ENCODE measurements at places on chromosomes 6 and 20.

DNA sequence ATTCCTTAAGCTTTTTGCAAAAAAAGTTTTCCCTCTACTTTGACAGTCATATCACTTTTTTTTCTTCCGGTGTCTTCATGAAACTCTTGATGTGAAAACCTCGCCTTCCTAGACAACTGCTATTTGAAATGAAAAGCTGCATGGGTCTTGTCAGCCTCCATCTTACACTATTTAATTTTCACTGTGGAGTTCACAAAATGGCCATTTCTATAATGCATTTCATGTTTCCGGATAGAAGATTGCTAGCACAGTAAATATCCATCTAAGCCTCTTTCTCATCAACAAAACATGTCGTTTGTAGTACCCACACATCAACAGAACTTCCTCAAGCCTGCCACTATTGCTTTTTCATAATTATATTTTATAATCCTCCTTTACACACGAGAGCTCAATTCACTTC lies 204.9 kb upstream of the ID4 start:
- no peak for DNase-seq

- DNase-seq, result no peak
Measured at GRCh38 chr20:4318891-4319290, 303.5 kb upstream of the RNF24 start.

DNA sequence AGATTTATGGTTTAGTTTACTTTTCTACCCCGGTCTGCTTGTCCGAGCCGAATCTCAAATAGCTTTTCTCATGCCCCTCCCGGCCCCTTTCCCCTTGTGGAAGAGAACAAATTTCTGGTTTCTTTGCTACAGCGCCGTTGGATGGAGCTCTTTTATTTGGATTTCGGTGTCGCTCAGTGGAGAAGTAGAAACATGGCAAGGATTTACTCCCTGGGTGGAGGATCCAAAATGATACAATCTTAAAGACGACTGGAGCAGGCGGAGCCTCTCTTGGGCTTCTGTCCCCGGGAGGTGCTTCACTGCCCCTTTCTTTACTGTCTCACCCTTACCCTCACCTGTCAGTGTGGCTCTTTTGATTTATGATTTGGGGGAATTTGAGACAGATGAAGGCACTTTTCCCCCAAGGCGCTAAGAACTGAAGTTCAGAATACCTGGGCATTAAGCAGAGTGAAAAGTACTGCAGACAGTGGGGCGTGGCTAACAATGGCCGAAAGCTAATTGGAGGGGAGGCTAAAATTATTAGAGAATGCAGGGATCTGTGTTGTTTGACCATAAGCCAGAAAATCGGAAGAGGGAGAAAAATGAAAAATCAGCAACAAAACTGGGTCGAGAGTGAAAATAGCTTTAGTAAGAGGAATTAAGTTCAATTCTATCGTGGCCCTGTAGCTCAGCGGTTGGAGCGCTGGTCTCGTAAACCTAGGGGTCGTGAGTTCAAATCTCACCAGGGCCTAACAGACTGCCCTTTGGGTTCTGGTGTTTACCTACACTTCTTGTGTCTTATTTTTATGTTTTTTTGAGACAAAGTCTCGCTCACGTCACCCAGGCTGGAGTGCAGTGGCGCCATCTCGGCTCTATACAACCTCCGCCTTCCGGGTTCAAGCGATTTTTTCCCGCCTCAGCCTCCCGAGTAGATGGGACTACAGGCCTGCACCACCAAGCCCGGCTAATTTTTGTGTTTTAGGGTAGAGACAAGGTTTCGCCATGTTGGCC lies 145.1 kb upstream of the ZNF184 start:
- DNase-seq, result no peak

DNA sequence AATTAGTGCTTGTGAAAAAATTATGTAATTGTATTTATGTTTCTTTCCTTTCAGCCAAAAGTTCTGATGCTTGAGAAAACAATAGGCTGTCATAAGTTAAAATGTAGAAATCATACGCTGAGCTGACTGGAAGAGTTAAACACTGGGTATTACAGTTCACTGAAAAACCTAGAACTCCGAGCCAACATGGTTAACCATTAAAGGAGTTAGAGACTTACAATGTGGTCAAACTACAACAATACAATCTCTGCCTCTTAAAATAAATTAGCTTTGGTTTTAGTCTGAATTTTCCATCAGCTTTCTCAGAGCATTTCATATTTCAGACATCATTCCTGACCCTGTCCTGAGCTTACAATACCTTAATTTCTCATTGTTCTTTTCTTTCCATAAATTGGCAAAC lies 91.0 kb downstream of the COL12A1 start:
- no peak for DNase-seq

DNA sequence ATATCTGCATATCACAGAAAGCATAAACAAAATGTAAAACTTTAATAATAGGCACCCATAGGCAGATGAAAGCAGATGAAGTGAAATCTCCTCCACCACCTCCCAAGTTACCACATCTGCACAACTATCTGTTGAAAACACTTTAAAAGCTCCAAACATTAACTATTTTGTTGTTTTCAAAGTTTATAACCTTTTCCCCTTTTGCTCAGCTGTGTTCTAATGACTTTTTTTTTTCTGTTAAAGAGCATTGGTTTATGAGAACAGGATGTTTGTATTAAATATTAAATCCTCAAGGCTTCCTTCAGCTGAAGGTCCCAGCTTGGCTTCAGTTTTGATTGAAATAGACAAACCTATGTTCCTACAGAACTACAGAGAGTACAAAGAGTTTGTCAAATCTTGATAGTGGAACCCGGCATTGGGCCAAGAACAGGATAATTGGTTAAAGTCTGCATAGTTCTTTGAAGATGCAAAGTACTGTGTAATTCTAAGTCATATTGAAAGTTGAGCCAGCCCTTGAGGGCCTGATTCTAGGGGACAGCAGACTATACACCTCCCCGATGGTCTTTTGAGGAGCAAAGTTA lies 255.1 kb upstream of the JAG1 start:
- DNase-seq, result no peak

- DNase-seq, result no peak
Measured at GRCh38 chr20:49319208-49319809, 41.5 kb upstream of the ZNFX1 start.

GRCh38 chr6:137944793-137945498 lies 77.9 kb downstream of the TNFAIP3 start:
- no peak for DNase-seq

DNA sequence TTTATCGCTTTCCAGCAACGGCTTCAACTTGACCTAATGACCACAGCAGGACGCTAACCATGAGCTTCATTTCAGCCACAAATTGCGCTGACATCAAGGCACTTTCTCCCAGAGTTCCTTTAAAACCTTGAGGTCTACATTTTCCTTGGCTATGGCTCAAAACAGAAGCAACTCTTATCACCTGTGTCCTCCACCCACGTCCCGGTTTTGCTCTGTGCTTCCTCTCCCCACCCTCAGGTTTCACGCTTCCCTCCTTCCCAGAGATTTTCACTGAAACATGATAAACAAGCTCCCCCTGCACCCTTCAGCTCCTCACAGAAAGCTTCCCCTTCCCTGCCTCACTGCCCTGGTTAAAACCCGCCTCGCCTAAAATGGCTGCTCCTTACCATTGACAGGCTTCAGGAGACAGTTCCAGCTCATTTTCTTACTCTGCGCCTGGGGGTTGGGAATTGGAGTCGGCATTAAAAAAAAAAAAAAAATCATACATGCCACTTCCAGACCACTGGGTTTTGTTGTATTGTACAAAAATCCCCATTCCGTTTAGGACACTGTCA lies 229.5 kb downstream of the UBE3D start:
- DNase-seq, result no peak

GRCh38 chr6:85287654-85288053 lies 162.2 kb upstream of the NT5E start:
- no peak for DNase-seq

DNA sequence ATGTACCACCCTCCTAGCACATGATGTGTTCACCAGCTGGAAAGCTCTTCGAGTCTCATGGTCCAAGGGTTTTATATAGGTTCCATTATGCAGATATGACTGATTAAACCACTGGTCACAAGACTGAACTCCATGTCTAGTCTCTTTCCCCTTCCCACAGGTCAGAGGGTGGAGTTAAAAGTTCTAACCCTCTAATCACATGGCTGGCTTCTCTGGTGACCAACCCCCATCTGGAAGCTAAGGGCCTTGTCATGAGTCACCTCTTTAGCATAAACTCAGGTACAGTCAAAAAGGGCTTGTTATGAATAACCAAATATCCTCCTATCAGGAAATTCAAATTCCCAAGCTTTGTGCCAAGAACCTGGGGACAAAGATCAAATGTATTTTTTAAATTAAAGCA lies 52.0 kb upstream of the KLHL31 start:
- no peak for DNase-seq

DNA sequence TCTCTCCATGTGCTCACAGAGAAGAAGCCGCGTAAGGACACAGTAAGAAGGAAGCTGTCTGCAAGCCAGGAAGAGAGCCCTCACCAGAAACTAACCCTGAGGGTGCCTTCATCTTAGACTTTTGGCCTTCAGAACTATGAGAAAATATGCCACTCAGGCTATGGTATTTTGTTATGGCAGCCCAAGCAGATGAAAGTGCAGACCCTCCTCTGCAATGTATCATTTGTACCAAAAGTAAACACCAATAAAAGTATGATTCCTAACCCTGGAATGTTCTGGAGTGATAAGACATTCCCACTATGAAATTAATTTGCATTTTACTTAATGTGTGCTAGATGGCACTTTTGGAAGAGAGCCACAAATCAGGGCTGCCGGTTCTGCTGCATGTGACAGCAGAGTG lies 594.3 kb downstream of the UTRN start:
- no peak for DNase-seq

- no peak for DNase-seq
Measured at GRCh38 chr6:133399426-133399825, 158.3 kb downstream of the EYA4 start.

DNA sequence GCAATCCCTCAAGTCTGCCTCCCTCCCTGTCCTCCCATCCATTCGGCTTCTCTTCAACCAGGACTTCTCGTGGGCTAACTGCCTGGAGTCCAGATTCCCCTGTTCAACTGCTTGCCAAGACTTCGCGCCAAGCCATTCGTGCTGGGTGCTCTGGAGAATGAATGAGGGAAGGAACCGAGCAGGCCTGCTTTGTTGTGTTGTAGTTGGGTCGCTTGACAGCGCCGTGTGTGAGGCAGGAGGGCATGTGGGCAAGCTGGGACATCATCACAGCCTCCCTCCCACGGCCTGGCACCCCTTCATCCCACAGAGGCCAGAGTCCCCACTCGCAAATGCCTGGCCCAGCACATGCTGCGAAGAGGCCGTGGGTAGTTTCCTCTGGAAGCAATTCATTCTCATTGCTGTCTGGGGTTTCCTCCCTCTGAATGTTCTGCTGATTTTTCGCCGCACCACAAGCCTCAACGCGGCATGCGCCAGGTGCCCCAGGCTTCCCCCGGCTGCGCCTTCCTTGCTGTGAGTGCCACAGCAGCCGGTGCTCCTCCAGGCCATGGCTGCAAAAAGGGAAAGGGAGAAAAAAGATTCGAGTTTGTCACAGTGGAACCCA lies 336.0 kb downstream of the QKI start:
- DNase-seq, result no peak

GRCh38 chr6:67629258-67629657 lies 1005.8 kb upstream of the ADGRB3 start:
- DNase-seq, result no peak

- no peak for DNase-seq
Measured at GRCh38 chr6:159676890-159677505, 16.0 kb downstream of the SOD2 start.

DNA sequence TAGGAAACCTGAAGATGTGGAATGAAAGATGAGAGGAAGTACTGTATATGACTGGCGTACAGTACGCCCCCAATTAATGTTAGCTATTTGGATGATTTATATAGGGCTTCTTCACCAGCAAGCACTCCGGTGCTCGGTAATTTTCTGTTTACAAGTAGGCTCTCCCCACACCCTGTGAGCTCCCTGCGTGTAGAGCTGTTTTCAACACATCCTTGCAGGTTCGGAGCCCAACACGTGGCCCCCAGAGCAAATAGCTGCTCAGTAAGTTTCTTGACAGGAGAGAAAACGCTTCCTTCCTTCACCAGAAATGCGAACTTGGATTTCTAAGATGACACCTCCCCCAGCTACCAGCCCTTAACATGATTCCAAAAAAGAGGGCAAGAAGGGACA lies 1.2 kb upstream of the RAB22A start:
- DNase-seq, result no peak

GRCh38 chr6:154170106-154170505 lies 131.1 kb downstream of the OPRM1 start:
- DNase-seq, result no peak

DNA sequence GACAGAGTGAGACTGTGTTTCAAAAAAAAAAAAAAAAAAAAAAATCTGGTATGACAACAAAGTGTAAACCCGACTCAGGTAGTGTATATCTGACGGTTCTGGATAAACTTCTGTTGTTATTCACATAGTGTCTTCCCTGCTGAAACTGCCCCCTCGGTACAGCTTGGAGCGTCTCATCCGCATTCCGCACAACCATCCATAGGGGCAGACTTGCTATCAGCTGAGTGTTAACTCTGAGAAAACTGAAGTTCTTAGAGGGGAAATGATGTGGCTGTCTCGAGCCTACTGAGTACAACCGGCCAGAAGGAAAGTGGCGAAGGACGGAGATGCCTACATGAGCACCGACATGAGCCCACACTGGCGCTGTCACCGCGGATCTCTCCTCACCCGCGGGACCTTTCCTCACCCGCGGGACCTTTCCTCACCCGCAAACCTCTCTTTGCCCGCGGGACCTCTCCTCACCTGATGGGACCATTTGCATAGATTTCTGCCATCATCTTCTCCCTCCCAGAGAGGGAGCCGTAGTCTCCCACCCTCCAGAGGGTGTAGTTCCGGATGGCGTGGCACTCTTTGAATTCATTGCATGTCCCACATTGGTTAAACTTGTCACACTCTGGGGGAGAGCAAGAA lies 9.8 kb downstream of the CTSZ start:
- no peak for DNase-seq

- no peak for DNase-seq
Measured at GRCh38 chr20:57387945-57388371, 3.2 kb upstream of the RBM38 start.

DNA sequence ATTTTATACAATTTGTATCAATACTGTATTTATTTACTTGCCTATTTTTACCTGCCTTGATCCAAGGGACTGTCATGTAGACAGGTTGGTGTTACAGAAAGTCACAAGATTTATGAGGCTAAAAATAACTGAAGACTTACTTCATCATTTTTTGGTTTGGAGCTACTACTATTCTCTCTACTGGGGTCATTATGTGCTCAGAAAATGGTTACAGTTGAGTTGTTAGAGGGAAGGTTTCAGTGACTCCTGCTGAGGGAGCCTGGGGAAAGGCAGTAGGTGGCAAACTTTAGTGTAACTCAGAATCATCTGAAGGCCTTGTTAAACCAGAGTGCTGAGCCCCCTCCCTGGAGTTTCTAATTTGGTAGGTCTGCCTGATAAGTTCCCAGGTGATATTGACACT lies 118.8 kb downstream of the TINAG start:
- no peak for DNase-seq

GRCh38 chr6:16241321-16241689 lies 2.9 kb downstream of the GMPR start:
- DNase-seq, result no peak

- DNase-seq, result no peak
Measured at GRCh38 chr20:51337126-51337805, 205.3 kb downstream of the NFATC2 start.
